Fibroblast of skin of right biceps (primary cell): ENCODE measurements at places on chromosomes 6 and 20.

DNA sequence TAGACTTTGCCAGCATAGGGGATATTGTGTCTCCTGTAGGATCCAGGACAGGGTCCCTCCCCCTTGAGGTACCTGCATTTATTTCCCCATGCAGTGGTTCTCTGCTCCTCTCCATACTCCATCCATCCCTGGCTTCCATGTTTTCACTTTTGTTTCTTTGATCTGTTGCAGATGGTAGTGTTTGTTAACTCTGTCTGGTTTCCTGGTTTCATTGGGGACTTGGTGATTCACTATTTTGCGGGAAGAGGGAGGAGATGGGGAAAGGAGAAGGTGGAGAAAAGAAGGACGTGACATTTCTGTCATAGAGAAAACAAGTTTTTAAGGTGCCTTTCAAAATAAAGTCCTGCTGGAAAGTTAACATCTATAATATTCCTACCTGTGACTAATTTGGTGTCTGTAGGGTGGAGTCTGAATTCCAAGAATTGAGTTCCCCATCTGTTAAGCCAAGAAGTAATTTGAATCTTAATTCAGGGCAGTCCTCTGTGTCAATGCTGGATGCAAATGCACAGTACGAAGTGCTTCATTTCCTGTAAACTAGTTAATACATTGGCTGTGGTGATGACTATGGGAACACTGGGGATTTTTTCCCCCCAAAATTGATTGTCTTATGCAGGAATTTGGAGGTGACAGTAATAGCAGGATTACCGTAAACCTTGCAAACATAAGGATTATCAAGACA, 6.9 kb upstream of the RNF144B start:
- DNase-seq = peak; percentile 39

- no peak for DNase-seq
These were observed 1.9 kb upstream of the CDYL start for GRCh38 chr6:4774296-4774695.

DNA sequence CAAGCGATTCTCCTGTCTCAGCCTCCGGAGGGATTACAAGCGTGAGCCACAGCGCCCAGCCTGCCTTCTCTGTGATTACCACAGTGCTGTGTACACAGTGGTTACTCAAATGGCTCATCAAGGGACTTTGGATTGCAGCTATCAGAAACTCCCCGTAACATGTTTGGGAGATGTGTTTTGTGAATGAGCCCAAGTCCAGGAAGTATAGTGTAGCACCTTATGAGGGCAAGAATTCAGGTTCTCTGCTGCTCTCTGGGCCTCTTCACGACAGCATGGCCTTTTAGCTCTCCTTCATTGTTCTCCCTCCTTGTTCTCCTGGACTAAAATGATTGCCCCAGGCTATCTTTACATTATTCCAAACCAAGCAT, 34.1 kb upstream of the RPL7L1 start:
- DNase-seq = no peak

GRCh38 chr6:18053078-18053477, 65.6 kb upstream of the KIF13A start:
- DNase-seq = peak; percentile 20

GRCh38 chr20:25223765-25224720, 23.8 kb upstream of the PYGB start:
- DNase-seq = no peak

GRCh38 chr6:13395272-13396237, 67.2 kb upstream of the TBC1D7 start:
- peak; percentile 84 for DNase-seq

DNA sequence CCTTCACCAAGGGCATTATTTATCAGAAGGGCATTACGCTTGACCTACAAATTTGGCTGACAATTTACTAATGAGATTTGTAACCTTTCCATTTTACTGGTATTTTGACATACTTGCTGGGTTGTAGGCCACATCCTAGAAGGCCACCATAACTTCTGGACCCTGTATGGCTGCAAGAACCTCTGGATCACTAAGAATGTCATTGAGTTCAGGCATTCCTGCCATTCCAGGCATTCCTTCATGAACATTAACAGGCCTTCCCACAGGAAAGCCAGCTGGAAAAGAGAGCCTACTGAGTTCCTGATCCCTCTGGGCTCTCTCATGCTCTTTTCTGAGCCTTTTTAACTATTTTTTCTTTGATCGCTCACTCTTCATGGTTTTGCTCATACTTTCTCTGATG, 28.4 kb upstream of the SLC35A1 start:
- peak; percentile 9 for DNase-seq

DNA sequence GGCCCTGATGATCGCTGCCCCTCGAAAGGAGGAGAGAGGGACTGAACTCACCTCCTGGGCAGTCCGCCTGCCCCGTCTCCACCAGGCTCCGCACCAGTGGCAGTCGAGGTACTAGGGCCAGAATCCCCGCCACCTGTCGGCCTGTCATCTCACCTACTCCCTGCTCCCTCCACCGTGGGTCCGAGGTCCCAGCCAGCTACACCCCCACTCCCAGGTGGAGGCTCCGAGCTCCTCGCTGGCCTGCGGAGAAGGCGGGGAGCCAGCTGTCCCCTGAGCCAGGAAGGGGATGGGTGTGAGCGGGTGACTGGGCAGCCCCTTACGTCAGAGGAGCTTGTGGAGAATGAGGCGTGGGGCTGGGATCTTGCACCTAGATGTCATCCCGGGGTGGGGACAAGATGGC, 1066.5 kb upstream of the MANEA start:
- no peak for DNase-seq

- DNase-seq = no peak
These were observed 83.0 kb upstream of the MRPS10 start for GRCh38 chr6:42300701-42301100.

DNA sequence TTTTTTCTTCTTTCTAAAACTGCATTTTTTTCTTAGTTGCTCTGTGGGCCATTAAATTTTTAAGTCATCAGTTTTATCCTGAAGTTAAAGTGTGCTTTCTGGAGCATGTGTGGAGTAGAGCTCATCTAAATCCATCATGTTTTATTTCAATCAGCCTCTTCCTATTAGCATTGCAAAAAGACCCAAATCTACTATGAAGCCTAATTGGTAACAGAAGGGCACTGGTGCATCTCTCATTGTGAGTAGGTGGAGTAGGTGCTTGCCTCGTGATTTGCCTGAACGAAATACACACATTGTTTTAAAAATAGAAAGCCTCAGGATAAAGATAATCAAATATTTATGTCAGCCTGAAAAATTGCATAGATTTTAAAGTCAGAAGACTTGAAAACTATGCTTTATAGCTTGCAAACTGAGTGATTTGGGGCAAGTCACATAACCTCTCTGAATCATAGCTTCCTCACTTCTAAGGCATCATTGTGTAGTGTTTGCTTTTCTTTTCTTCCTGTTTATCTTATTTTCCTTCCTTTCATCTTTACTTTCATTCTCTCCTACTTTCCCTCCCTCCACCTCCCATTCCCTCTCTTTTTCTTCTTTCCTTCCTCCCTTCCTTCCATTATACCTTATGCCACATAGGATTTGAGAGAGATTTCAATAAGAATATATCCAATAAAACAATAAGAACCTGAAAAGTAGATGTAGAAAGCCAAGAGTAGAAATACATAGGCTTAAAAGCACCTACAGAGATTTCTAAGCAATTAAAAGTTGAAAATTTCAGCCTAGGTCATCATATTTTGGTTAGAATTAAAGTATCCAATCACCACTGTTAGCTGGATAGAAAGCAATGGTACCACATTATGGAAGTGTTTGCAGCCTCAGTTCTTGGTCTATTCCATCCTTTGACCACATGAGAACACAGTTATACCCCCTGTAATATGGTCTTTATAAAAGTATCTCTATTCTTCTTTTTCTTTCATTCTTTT, 49.6 kb upstream of the RNF146 start:
- no peak for DNase-seq

- no peak for DNase-seq
These were observed 4.8 kb upstream of the ADGB start for GRCh38 chr6:146593986-146594385.

GRCh38 chr20:48774696-48775095, 53.1 kb downstream of the PREX1 start:
- DNase-seq = no peak

DNA sequence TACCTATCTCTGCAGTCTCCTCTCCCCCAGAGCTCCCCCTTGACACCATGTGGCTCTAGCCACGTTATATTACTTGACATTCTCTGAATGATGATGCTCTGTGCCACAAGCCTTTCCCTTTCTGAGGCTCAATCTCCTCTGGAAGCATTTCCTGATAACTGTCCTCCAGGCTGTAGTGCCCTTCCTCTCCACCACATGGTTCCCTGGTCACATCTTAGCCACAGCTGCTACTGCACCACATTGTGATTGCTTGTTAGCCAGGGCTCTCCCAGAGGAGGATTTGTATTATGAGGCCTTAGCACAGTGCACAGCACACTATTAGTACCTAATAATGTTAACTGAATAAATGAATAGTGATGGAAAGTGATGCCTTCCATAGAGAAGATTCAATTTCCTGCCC, 63.9 kb upstream of the RCAN2 start:
- DNase-seq = no peak

DNA sequence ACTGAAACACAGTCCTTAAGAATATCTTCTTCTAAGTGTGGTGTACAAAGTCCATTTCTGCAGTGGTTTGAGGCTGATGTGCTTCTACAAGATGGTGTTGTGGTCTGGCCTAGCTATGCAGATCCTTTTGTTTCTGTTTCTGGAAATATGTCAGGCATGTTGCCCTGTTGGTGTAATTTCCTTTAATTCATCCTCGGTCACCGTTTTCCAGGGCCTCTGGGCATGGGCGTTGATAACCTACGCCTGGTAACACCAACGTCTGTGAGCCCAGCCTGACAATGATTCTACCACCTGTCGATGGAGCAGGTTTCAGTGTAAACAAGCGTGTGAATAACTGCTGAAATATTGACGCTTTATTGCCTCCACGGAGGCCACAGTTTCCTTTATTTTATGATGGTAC, 33.3 kb upstream of the AFDN start:
- no peak for DNase-seq

GRCh38 chr20:59723607-59724456, 119.5 kb downstream of the PHACTR3 start:
- DNase-seq = peak; percentile 87

DNA sequence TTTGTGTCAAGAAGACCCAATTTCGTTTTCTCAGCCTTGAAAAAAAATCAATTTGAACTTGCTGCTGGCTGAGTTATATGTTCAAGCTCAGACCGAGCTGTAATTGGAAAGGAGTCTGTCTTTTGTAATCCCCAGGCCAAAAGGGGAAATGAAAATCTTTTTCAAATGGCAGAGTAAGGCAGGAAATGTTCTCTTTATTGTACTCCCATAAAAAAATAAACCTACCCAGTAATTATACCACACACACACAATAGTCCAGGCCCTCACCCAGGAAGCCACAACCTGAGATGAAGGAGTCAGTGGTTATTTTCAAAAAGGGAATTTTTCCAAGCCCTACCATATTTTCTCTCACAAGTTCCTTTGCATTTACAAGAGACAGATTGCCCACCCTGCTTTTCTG, 45.3 kb downstream of the CLIC5 start:
- no peak for DNase-seq

- no peak for DNase-seq
These were observed 149.7 kb upstream of the TNFAIP3 start for GRCh38 chr6:137717074-137718073.

- no peak for DNase-seq
These were observed 161.2 kb downstream of the VEGFA start for GRCh38 chr6:43931201-43931600.

GRCh38 chr20:63326314-63327230, 33.6 kb downstream of the COL20A1 start:
- DNase-seq = no peak

DNA sequence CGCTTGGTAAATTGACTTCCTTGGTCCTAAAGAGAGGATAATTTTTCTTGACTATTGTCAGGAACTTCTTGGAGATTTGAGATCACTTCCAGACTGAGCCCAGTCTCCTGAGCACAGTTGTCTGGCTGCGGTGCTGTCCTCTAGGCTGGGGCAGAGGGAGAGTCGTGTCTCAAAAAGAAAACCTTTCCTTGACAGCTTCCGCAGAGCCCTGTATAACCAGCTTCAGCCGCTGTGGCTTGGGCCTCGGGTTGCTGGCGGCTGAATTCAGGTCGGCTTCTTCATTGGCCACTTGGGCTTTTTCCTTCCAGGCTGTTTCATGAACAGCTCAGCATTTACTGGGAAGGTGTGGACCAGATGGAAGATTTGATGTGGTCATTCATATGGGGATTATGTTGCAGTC, 75.9 kb downstream of the DHX35 start:
- no peak for DNase-seq

- no peak for DNase-seq
These were observed 229.6 kb downstream of the FOXC1 start for GRCh38 chr6:1839361-1839760.

- DNase-seq = peak; percentile 81
These were observed 31.5 kb downstream of the PDE7B start for GRCh38 chr6:135883045-135883444.

DNA sequence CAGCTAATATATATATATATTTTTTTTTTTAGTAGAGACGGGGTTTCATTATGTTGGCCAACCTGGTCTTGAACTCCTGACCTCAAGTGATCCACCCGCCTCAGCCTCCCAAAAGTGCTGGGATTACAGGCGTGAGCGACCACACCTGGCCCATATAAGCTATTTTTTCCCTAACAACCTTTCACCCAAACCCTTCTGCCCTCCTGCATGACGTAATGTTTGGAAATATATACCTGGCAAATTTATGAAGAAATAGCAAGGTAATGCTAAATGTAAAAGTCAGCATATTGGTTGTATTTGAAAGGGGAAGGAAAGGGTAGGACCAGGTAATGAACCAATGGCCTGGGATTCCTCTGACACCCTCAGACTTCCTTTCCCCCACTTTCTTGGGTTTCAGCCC, 325.5 kb upstream of the ARID1B start:
- DNase-seq = no peak

DNA sequence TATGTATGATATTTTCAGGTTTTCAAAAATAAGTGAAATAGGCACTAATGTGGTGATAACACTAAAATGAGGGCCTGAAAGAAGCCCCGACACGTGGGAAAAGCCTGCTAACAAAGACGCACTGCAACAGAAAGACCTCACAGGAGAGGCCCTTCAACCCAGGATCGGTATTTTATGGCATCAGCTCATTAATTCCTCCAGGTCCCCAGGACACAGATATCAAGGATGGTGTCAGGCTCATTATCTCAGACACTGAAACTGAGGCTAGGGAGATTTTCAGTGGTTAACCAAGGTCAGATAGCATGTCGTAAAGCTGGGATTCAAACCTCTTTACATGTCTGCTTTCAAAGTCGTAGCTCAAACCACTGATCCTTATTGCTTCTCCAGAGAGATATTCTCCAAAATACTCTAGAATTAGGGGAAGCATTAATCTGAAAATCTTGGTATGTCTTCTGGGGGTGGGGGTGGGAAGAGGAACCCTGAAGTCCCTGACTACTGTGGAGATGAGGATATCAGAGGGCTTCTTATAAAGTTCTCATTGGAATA, 64.1 kb downstream of the PPP1R3G start:
- no peak for DNase-seq

- DNase-seq = no peak
These were observed 7.7 kb downstream of the ADGRF1 start for GRCh38 chr6:47034421-47034820.
